ENCODE measurements at places on chromosomes 1 and 21.
A peak's percentile ranks its signal among the peaks of the same experiment; 100 is the strongest.

GRCh38 chr21:34604556-34604955, 10.4 kb downstream of the RCAN1 start:
- DNase-seq: no peak

DNA sequence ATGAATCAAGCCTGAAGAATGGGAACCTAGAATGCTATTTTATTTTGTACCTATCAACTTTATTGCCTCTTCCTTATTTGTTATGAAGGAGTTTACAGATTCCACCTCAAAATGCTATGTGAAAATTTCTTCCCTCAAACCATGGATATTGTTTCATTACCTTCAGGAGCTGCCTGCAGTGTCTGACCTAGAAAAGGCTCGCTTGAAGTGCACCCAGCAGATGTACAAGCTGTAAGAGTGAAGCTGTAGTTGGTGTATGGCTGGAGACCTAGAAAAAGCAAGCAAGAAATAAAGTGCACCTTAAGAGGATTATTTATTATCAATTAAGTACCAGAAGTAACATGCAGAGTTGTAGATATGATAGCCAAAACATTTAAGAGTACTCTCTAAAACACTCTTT, 199.4 kb downstream of the KCTD3 start:
- DNase-seq: no peak

GRCh38 chr1:230341162-230341546, 85.0 kb downstream of the PGBD5 start:
- no peak for DNase-seq

GRCh38 chr21:21955204-21955603, 957.0 kb downstream of the NCAM2 start:
- no peak for DNase-seq

GRCh38 chr1:179021873-179022272, 3.8 kb upstream of the FAM20B start:
- no peak for DNase-seq

DNA sequence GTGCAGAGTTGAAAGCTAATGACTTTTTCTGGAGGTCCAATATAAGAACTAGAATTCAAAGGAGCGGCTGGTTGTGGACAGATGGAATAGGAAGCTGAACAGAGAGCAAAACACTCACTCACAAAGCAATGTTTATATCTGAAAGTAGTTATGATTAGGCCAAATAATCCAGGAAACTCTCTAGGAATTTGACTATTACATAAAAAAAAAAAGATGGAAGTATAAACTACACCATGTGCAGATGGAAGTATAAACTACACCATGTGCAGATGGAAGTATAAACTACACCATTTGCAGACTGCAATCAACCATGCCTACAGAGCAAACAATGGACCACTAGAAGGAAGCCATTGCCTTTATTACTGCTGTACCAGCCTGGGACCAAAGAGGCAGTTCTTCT, 771.1 kb downstream of the BRINP3 start:
- no peak for DNase-seq

- DNase-seq: no peak
Measured at GRCh38 chr1:47340227-47340626, 6.6 kb downstream of the CMPK1 start.

DNA sequence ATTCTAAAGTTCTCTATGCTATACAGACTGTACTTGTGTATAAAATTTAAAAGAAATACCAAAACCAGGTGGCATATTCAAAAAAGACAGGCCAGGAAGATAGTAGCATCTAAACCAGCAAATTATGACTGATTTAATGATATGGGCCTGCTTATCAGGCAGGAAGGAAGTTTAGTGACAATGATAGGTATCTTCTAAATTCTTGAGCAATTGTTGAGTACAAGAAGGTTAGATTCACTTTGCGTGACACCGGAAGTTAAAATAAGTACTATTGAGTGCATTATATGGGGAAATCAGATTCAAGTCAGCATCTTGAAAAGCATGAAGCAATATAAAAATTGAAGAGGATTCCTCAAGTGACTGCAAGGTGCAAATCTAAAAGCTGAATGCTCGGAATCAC, 186.8 kb upstream of the RGS18 start:
- DNase-seq: no peak

DNA sequence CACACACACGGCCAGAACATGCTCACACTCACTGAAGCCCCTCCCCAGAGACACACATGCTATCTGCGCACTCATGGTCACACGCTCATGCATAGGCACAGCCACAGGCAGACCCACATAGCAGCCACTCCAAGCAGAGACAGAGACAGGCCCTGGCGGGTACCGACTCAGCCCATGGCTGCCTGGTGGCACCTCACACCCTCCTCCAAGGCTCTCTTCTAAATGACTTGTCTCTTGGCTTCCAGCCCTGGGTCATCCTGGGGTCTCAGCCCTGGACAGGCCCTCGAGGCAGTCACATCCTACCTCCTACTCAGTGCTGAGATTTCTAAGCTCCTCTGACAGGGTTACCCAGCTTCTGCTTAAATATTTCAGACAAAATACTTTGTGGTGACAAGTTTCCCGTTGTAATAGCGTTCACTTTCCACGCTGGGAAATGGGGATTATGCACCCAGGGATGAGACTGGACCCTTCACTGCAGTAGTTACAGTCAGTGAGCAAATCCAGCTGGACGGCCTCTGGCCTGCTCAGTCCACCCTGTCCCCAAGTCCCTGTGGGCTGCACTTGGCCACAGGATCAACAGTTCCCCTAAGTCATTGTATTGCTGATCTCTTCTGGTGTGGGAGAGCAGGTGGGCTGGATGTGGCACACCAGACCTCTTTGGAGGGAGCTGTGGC, 2.9 kb upstream of the NFASC start:
- no peak for DNase-seq

DNA sequence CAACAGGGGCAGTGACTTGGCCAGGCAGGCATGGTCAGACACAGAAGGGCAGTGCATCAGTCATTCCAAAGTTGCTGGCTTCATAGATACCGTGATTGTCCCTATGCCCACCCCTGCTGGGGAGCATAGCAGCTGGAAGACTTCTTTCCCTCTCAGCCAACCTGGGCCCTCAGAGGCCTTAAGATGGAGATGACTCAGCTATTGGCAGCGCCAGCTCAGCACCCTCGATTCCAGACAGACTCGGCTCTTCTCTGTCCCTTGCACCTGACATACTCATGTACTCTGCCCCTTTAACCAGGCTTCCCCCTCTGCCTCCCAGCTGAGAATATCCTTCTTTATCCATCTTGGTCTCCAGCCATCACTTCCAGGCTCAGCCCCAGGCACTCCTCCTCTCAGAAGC, 16.8 kb downstream of the SLAMF8 start:
- DNase-seq: no peak

DNA sequence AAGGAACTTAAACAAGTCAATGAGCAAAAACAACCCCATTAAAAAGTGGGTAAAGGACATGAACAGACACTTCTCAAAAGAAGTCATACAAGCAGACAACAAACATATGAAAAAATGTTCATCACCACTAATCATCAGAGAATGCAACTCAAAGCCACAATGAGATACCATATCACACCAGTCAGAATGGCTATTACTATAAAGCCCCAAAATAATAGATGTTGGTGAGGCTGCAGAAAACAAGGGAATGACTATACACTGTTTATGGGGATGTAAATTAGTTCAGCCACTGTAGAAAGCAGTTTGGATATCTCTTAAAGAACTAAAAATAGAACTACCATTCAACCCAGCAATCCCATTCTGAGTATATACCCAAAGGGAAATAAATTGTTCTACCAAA, 51.2 kb downstream of the MRPL39 start:
- DNase-seq: no peak

DNA sequence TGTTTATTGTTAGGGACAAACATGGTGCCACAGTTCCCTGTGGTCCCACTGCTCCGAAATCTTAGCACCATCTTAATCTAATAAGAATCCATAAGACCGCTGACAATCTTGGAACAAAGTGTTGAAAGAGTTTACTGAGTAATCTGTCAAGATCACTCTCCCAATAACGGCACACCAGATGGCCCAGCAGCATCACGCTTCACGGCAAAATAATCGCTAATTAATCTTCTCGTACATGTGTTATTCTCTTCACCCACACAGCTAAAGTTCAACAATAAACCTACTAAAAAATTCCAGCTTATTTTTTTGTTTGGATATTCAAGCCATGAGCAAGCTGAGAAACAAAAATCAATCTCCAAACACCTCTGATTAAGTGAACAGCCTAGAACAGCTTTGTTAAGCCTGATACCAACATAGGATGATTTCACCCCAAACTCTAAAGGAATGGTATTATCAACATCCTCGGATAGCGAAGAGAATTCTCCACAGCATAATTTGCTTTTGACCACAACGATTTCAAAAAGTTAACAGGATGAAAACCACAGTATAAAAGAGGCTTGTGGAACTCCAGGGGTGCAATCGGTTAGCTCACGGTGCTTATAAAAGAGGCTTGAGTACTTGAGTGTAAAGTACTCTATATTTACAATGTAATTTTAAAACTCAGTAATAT, 329.9 kb upstream of the GREM2 start:
- no peak for DNase-seq

- DNase-seq: peak; percentile 21
Measured at GRCh38 chr21:31554511-31555022, 104.9 kb upstream of the SOD1 start.

GRCh38 chr1:167543199-167543990, 10.2 kb downstream of the CREG1 start:
- DNase-seq: no peak

DNA sequence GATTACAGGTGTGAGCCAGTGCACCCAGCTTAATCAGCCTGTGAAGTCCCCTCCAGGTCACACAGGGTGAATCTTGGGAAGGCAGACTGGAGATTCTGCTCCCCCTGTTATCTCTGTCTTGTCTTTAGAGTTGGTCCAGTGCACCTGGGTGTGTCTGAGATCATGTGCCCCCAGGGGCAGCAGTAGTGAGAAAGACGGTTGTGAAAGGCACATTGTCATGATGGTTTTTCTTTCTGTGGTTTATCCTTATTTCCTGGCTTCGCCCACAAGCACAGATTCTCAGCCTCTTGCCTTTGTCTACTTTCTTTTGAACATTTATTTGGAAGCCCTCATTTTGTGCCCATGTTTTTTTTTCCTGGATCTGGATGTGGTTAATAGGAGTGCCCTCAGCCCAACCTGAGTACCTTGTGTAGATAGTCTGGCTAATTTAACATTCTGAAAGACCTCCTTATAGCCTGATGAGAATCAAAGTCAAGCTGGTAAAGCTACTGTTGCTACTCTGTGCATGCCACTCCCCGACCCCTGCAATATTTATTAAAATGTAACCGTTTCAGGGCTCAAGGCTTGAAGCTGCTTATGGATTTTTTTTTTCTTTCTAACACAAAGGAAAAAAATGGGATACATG, 23.7 kb downstream of the UCK2 start:
- DNase-seq: no peak

DNA sequence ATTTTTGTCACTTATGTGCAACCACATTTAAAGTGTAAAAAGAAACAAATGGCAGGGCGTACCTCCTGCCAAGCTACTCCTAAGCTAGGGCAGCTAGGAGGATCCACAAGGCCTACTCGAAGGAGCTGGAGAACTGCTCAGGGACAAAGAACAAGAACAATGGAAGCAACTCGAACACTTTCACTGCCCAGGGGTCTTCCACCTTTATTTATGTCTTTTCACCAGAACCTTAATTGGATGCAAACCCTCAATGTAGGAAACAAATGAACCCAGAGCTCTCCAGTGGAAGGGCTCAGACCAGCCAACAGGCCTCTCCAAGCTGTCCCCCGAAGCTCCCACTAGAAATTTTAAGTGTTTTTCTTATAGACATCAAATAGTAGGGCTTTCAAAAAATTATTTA, 39.9 kb downstream of the C1orf198 start:
- no peak for DNase-seq

- DNase-seq: no peak
Measured at GRCh38 chr1:239811211-239811885, 280.3 kb upstream of the FMN2 start.

DNA sequence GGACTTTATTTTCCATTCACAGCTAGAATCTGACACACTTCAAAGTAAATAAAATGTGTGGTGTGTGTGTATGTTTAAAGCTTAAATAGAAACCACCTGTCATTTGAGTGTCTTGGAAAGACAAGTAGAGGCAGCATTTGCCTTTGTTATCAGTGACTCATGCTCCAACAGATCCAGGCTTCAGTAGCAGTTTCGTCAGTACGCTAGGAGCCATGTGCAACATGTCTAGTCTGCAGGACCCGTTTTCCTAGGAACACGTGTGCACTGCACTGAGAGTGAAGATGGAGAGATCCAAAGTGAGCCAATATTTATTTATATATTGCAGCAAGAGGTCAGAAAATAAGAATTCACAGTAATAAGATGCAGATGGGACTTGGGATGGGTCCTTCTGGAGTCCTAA, 41.8 kb downstream of the SGIP1 start:
- no peak for DNase-seq
